ENCODE measurements at places on chromosomes 1 and 21. TPM values are rescaled to one million over a fixed set of nuclear protein-coding genes. Genes with fewer than 3 reads are reported as not detected.

LPAR3 gene
- 11.5 TPM for total RNA-seq

ALG14 gene
- total RNA-seq = 3.5 TPM

FAM151A gene
- 0.19 TPM for total RNA-seq

OR2L8 gene
- not detected for total RNA-seq

CROCC gene
- total RNA-seq = 8.3 TPM

NFASC gene
- 7.1 TPM for total RNA-seq

ZMPSTE24 gene
- 31.7 TPM for total RNA-seq

SFN gene
- total RNA-seq = not detected

KRTAP27-1 gene
- total RNA-seq = not detected

FOXD3 gene
- 0.12 TPM for total RNA-seq

C4BPB gene
- total RNA-seq = not detected

AMY1C gene
- not detected for total RNA-seq

RNF11 gene
- total RNA-seq = 77.3 TPM

DIRAS3 gene
- 11.4 TPM for total RNA-seq

RNU1-1 gene
- 2,470 TPM for total RNA-seq

CD5L gene
- total RNA-seq = 0.14 TPM

PRKAA2 gene
- 114 TPM for total RNA-seq

AADACL4 gene
- not detected for total RNA-seq

LCE2D gene
- not detected for total RNA-seq

PIK3CD gene
- total RNA-seq = 3.9 TPM

Data from heart left ventricle (tissue), 16 donors.